IMR-90 (cell line): ENCODE measurements at places on chromosomes 12 and 14. TPM values are rescaled to one million over a fixed set of nuclear protein-coding genes. Genes with fewer than 3 reads are reported as not detected.

DNA sequence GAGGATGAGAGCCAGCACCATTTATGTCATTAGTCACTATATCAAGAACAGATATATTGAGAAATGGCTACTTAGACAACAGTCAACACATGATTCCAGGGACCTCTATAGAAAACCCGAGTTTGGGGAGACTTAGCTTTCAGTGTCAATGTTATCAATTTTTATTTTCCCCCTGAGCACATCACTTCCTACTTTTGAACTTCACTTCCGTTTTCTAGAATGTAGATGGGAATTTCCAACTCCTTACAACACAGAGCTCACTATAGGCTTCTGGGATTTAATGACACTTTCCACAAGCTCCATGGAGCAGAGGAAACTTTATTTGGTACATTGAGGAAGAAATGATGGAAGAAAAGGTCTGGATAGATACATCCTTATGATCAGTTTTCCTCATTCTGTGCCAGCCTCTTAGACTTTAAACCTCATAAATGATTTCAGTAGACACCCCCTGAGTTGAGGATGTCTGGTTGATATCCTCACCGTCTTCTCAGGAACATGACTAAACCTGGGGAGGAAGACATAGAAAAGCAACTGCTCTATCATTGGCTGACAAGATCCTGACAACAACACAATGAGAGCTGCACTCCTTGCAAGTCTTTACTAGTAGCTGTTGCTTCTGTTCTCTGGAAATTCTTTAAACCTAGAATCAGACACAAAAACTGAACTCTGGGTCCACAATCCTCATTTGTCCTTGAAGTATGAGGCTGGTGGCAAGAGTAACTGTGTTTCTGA is 449.4 kb upstream of the OR4E1 start:
- no peak for DNase-seq
- no peaks in the 10 kb centered on the region for H3K4me1 ChIP-seq
- no peak overlapping the region for H3K27ac ChIP-seq
- no peaks in the 10 kb centered on the region for H3K27me3 ChIP-seq

DNA sequence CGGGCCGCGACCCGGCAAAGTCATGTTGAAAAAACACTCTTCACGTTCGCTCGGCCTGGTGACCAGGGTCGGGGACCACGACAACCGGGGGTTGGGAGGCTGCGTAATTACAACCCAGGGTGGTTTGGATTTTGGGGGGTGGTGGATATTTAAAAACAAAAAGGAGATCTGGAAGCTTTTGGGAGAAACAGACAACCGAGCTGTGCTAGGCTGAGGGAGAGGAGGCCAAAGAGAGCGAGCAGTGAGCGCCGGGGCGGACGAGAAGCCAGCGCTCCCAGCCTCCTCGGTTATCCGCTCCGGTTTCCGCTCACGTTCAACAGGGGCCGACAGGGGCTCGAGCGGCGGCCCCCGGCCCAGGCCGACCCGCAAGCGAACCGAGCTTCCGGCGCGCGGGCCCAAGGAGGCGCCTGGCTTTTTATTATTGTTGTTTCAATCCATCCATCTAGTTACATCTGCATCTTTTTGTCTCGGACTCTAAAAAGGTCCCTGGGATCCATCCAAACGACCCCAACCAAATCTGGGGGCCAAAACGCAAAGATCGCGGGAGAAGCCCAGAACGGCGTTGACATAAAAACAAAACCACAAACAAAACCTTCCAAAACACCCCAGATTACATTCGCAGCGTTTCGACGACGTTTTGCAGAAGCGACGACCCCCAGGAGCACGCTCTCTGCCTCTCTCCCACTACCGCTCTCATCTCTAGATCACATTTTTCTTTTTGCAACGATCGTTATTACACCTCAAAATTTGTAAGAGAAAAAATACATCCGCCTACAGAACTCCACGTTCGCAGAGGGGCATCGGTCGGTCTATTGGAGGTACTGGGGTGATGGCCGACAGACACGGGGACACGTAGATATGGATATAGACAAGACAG is 771 bp downstream of the OTX2 start:
- H3K27ac ChIP-seq, result no peak overlapping the region
- no peaks in the 10 kb centered on the region for H3K4me1 ChIP-seq
- DNase-seq, result no peak
- H3K4me3 ChIP-seq, result no peak overlapping the region
- peaks cover 85% of the 10 kb centered on the region for H3K27me3 ChIP-seq
- H3K36me3 ChIP-seq, result no peaks in the 10 kb centered on the region

DNA sequence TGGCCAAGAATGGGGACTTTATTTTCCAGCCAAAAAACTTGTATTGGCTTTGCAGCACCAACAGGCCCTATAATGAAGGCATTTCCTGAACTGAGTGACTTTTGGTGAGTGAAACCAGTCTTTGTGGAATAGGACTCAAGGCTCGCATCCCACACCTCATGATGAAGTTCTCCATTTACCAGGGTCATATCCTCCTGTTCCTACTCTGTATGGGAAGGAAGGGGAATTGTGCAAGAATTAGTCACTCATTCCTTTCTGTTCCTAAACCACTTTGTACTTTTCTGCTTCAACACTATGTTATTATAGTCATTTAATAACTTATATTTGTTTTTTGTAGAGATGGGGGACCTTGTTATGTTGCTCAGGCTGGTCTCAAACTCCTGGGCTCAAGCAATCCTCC is 2.3 kb upstream of the SPATS2 start:
- no peak overlapping the region for H3K27ac ChIP-seq
- no peaks in the 10 kb centered on the region for H3K27me3 ChIP-seq
- no peaks in the 10 kb centered on the region for H3K36me3 ChIP-seq
- no peak overlapping the region for H3K4me3 ChIP-seq

Gene ANKS1B
- 0.18 and 0.56 TPM in 2 replicates for total RNA-seq

DNA sequence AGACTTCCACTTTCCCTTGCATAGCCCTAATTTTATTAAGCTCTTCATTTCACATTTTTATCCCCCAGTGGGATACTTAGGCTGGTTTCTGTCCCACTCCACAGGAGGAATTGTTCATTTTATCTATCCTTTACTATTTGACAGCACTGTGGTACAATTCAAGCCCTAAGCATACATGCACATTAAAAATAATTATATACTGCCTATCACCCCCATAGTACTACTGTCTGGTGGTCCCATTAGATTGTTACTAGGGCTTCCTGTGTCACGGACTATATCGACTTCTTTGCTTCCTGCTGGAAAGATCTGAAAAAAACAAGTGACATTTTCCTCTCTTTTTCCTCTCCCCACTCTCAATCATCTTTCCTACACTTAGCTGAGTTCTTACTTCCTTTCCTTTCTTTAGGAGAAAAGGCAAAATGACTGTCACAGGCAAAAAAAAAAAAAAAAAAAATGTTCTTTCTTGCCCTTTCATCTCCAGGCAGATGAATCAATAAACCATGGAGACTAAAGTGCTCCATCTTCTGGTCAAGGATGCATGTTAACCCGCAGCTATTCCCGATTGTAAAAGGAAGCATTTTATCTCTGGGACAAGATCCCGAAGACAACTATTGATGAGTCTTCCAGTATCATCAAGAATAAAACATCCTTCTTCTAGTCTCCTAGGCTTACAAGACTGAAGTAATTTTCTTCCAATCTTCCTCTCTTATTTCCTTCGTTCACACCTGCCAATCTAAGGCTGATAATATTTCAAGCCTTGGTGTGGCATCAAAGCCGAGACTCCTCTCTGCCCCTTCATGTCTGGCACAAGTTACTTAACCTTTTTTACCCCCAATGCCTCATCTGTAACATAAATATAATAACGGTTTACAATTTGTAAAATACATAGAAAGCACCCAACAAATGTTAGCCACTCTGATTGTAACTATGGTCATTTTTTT is 94.4 kb upstream of the PLEKHG7 start:
- no peaks in the 10 kb centered on the region for H3K27me3 ChIP-seq
- no peak overlapping the region for H3K4me3 ChIP-seq
- H3K36me3 ChIP-seq, result no peaks in the 10 kb centered on the region
- peak; percentile 67 for DNase-seq

Gene MYH6
- not detected in 2 replicates for total RNA-seq

Gene SPTLC2
- 68.3 and 100.0 TPM in 2 replicates for total RNA-seq

GRCh38 chr12:104620837-104621531 is 164.2 kb downstream of the CHST11 start:
- no peaks in the 10 kb centered on the region for H3K4me1 ChIP-seq
- H3K27me3 ChIP-seq, result peaks cover 3% of the 10 kb centered on the region
- no peaks in the 10 kb centered on the region for H3K36me3 ChIP-seq
- no peak for DNase-seq

Gene FOXG1
- not detected in 2 replicates for total RNA-seq

Gene RFLNA
- not detected in 2 replicates for total RNA-seq

GRCh38 chr12:43692064-43692463 is 66.5 kb downstream of the PUS7L start:
- H3K36me3 ChIP-seq, result no peaks in the 10 kb centered on the region
- H3K4me3 ChIP-seq, result no peak overlapping the region
- H3K4me1 ChIP-seq, result no peaks in the 10 kb centered on the region
- DNase-seq, result peak; percentile 67
